ENCODE measurements at places on chromosomes 11 and 22. TPM values are rescaled to one million over a fixed set of nuclear protein-coding genes. Genes with fewer than 3 reads are reported as not detected.

The PTPN5 gene
- total RNA-seq = not detected

The MS4A3 gene
- not detected for total RNA-seq

The HEPHL1 gene
- 0.09 TPM for total RNA-seq

The PLAAT2 gene
- not detected for total RNA-seq

The OPCML gene
- 0.89 TPM for total RNA-seq

The CCDC134 gene
- 7.5 TPM for total RNA-seq

The CHRNA10 gene
- 0.59 TPM for total RNA-seq

The OR2D2 gene
- 0.78 TPM for total RNA-seq

The SSTR3 gene
- not detected for total RNA-seq

The FOLR2 gene
- total RNA-seq = not detected

The OTOG gene
- total RNA-seq = not detected

The MS4A12 gene
- not detected for total RNA-seq

The MAPK11 gene
- total RNA-seq = 3.6 TPM

The SPON1 gene
- 3.9 TPM for total RNA-seq

The CNTN5 gene
- total RNA-seq = 1.5 TPM

The AAMDC gene
- total RNA-seq = 14.2 TPM

The CCDC87 gene
- 0.32 TPM for total RNA-seq

The VPREB1 gene
- not detected for total RNA-seq

The KRTAP5-8 gene
- total RNA-seq = not detected

The PRRG4 gene
- total RNA-seq = under 0.01 TPM

The P2RY6 gene
- 3.3 TPM for total RNA-seq

The MRGPRF gene
- total RNA-seq = 14.7 TPM

The MS4A2 gene
- total RNA-seq = not detected

The PRR33 gene
- total RNA-seq = not detected

The SLC22A25 gene
- total RNA-seq = not detected

The KIF18A gene
- total RNA-seq = 12.3 TPM

The OR52W1 gene
- total RNA-seq = not detected

The PLEKHA7 gene
- total RNA-seq = 0.18 TPM

The TMEM191B gene
- total RNA-seq = 0.97 TPM

The ZNF195 gene
- total RNA-seq = 16.9 TPM

The INCENP gene
- total RNA-seq = 21.5 TPM

The ABCC8 gene
- not detected for total RNA-seq

The UPB1 gene
- total RNA-seq = 0.30 TPM

The LRRC75B gene
- 7.1 TPM for total RNA-seq

The LIF gene
- 200 TPM for total RNA-seq

The SBF1 gene
- 121 TPM for total RNA-seq

The B3GAT1 gene
- not detected for total RNA-seq

The PAX6 gene
- not detected for total RNA-seq

The RTN4R gene
- 0.97 TPM for total RNA-seq

The RIMBP3C gene
- 0.59 TPM for total RNA-seq

The SPI1 gene
- total RNA-seq = not detected

The SYT9 gene
- total RNA-seq = 0.05 TPM

The MPZL2 gene
- total RNA-seq = 1.2 TPM

The APOC3 gene
- not detected for total RNA-seq

The SLC17A6 gene
- not detected for total RNA-seq

The SART1 gene
- 34.1 TPM for total RNA-seq

The NLRP14 gene
- not detected for total RNA-seq
